ENCODE measurements at places on chromosomes 4 and X.
A peak's percentile ranks its signal among the peaks of the same experiment; 100 is the strongest.

GRCh38 chr4:82525307-82525911 is 36.4 kb downstream of the TMEM150C start:
- no peak for DNase-seq

DNA sequence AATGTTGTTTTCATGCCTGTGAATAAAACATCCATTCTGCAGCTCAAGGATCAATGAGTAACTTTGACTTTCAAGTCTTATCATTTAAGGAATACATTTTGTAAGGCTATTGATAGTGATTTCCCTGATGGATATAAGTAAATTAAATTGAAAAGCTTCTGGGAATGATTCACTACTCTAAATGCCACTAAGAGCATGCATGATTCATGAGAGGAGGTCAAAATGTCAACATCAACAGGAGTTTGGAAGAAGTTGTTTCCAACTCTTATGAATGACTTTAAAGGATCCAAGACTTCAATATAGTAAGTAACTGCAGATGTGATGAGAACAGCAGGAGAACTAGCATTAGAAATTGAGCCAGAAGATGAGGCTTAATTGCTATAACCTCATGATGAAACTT is 1487.3 kb downstream of the PCDH7 start:
- no peak for DNase-seq

DNA sequence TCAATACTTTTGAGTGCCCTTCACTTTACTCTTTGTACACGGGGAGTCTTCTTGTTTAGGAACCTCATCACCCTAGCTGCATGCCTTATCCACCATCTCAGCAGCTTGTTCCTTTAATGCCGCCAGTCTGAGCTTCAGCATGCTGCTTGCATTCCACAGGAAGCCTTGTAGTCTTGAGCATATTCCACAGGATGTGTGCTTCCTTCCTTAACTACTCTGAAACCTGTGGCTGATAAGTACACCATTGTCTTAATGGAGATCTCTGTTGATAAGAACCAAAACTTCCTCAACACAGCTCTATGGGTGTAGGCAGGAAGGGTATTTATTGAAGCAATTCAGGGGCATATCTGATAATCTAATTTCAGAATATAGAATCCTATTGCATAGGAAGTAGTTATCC is 24.4 kb upstream of the CCNI start:
- DNase-seq, result no peak

- DNase-seq, result no peak
Observed at GRCh38 chr4:113073451-113074005, 24.1 kb downstream of the ANK2 start.

DNA sequence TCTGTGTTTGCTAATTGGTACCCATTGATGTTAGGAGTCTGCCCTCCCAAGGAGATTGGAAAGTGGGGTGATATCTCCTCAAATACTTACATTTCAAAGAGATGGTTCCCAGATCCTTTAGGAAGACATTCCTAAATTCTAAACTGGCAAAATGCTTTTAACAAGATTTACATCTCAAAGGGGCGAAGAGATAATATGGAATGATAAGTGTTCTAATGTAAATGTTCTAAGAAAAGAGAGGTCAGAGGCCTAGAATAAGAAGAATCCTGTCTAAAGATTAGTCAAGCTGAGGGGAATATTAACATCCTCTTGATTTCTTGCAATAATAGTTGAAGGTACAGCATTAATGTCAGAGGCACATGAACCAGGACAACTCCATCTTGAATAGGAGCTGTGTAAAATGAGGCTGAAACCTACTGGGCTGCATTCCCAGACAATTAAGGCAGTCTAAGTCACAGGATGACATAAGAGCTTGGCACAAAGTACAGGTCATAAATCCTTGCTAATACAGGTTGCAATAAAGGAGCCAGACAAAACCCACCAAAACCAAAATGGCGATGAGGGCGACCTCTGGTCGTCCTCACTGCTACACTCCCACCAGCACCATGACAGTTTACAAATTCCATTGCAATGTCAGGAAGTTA is 2248.1 kb downstream of the ARAP2 start:
- DNase-seq, result no peak

DNA sequence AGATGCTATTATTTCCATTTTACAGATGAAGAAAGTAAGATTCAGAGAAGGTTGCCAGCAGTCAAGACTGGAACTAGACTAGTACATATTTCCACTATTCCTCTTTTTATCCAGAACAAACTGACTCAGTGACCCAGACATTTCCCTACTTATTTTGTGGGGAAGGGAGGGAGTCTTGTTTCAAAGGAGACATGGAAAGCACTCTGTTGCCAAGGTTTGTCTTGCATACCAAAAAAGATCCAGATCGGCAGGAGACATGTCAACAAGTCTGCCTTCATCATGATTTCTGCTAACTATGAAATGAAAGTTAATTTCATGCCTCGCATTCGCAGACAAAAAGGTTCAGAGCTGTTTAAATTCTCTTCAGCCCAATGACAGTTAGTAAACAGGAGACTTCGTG is 328.3 kb downstream of the DHX15 start:
- DNase-seq, result no peak

DNA sequence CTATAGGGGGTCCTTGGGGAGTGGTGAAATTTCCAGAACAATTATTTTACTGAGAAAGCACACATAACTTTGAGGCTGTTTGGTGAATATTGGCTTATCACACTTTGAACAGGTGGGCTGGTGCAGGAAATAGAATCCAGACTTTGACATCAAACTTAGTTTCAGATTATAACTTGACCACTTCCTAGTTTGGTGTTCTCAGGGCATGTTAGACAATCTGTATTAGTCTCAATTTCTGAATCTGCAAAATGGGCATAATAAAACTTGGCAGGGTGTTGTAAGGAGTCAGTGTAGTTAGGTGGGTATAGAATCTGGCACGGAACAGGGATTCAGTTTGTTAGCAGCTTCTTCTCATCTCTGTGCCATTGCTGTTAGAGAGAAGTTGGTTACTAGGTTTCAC is 43.3 kb upstream of the MBNL3 start:
- no peak for DNase-seq

DNA sequence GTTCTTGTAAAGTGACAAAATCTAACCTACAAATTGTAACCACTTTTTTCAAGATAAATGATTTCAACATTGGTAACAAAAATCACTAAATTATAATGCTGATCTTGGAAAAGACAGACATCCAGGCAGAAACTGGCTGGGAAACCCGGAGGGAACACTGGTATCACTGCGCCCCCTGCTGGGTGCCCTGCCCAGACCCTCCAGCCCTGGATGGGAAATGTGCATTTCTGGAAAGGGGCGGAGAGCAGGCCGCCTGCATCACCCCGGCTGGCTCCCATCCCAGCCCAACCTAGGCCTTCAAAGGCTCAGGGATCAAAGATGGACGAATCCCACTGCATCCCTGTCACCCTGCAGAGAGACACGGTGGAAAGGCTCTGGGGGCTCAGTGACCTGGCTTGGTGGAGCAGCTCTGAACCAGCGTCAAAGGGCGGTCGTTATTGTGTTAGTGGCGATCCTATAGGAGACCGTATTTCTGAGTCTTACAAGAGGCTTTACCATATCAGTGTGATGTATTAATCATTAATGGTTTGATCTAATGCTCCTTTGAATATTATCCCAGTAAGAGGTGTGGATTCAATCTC is 37.3 kb downstream of the ACOX3 start:
- peak; percentile 1 for DNase-seq

DNA sequence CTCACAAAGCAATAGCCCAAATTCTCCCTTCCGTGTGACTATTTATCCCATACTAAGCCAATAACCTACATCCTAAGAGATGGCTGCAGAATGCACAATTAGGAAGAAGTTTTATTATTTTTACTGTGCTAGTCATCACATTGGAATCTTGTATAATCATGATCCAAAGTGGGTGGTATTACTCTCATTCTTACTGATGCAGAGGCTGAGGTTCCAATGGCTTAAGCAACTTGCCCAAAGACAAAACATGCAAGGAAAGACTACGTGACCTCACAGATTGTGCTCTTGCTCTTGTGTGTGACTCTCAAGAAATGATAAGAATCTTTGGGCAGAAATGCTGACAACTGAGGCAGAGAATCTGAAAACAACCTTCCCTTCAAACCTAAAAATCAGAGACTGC is 212.2 kb downstream of the LDB2 start:
- no peak for DNase-seq

GRCh38 chr4:336099-336892 is 1.3 kb upstream of the ZNF141 start:
- no peak for DNase-seq

Measured in DMS 273 treated with DMSO at 0.1 percent for 48 hours (cell line).